HEK293T (cell line): ENCODE measurements at places on chromosomes 5 and 9.

DNA sequence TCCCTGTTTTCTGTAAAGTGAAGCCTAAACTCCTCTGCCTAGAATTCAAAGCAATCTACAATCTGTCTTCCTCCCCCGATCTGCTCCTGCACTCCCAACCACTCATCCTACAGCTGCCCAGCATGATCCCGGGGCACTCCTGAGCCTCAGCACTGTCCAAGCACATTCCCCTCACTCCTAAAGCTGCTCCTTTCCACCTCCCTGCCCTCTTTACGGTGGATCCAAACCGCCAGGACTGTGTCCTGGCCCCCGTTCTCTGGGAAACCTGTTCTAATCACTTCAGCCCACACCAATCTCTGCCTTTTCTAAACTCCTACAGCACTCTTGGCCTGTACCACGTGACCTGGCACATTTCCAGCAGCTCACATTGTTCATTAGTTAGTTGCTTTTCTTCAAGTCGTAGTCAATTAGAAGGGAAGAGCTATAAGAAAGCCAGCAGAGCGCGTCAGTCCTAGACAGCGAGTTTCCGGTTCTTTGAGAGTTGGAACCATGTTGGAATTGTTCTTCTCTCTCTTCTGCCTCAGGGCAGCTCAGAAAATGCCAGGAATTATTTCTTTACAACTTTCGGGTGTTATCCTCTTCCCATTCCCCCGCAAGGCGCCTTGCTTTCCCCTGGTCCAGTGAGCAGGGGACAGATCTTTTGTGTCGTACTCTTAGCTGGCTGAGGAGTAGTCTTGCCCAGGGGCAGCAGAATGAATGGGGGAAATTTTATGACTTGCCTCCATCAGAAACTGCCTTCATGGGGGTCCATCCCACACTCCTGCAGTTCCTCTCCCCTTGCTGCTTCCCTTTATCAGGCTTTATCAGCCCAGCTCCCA lies 60.7 kb downstream of the NRG2 start:
- DNase-seq: peak; percentile 38

DNA sequence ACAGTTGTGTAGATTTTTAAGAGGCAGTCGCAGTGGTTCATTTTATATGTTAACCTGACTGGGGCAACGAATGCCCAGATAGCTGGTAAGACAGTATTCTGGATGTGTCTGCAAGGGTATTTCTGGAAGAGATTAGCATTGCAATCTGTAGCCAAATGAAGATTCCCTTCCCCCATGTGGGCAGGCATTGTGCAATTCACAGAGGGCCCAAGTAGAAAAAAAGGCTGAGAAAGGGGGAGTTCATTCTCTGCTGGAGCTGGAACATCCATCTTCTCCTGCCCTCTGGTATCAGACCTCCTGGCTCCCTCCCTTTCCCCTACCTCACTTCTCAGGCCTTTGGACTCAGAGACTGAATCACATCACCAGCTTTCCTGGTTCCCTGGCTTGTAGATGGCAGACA lies 70.6 kb downstream of the TENT4A start:
- DNase-seq: no peak

DNA sequence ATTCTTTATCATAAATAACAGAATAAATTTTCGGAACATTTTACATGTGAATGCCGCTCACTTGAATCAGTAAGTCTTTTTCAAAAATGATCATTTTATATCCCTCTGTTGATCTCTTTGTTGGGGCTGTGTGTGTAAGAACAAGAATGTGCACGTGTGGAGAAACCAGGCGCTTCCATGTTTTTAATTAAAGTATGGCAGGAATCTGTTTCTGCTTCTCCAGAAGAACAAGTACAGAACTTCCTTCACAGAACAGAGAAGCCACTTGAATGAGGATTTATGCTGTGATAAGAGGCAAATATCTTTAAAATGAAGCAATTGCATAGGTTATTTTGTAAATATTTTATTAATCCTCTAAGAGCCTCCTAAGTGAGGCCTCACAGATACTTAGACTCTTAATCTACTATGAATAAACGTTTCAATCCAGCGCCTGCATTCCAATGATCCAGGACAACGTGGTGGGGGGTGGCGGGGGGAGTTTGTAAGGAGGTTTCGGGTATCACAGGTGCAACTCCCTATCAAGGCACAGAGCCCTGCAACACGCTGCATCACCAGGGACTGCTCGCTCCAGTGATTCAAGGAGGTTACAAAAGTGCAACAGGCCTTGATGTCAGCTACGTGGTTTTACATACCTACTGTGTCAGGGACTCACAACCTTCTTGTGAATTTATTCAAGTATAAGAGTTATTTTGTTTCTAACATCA lies 409.2 kb downstream of the BNC2 start:
- DNase-seq: no peak

- DNase-seq: no peak
Observed at GRCh38 chr5:32254881-32255539, 57.7 kb downstream of the MTMR12 start.

GRCh38 chr9:33762343-33762742 lies 33.0 kb upstream of the PRSS3 start:
- DNase-seq: no peak

DNA sequence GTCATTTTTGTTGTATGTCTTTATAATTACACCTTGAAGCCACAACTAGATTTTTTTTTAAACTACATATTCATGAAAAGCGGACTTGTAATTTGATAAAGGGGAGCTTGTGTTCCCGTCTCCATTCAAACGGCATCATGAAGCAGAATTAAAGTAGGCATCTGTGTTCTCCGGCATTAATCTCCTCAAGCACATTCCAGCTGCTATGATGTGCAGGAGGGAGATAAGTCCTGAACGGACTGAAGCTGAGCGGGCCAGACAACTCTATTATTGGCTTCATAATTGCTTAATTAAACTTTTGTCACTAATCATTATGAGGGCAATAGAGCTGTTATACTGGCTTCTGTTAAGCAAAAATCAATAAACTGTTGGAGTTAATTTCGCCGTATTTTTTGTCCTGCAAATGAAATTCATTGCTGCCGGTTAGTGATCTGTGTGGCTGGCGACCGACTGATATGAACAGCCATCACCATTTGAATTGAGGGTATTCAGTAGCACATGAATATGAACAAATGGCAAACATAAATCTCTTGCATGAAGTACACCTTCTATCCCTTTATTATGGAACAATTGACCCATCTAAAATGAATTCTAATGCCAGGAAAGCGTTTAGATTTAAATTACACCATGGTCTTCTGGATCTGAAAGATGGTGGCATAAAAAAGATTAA lies 408.8 kb upstream of the IRX1 start:
- DNase-seq: no peak

DNA sequence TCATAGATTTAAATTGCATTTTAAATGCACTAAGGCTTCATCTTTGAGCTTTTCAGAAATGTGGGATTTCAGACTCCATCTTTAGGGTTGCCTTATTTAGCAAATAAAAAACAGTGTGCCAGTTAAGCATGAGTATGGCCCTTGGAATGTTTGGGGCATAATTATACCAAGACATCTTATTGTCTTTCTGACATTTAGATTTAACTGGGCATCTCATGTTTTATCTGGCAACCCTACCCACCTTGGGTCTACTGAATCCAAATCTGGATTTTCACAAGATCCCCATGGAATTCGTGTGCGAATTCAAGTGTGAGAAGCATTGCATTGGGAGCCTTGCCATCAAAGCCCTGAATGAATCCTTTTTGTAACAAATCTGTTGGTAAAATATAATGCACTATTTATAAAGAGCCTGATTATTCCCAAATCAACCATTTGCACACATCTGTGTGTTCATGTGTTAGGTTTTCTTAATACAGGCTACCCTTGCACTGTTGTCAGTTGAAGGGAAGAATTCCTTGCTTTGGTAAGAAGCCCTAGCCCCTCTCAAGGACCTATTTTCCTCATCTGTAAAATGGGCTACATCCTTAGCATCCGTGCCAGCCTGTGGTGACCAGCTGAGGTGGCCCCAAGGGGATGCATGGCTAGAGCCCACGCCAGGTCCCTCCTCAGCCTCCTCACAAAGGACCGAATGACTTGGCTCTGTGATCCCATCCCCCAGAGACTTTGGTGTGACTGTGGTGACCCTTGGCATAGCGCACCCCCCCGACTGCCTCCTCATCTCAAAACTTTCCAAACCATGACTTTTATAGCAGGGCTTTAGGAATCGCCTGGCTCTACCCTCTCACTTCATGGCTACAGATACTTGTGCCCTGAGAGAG lies 8.1 kb downstream of the GSN start:
- no peak for DNase-seq

DNA sequence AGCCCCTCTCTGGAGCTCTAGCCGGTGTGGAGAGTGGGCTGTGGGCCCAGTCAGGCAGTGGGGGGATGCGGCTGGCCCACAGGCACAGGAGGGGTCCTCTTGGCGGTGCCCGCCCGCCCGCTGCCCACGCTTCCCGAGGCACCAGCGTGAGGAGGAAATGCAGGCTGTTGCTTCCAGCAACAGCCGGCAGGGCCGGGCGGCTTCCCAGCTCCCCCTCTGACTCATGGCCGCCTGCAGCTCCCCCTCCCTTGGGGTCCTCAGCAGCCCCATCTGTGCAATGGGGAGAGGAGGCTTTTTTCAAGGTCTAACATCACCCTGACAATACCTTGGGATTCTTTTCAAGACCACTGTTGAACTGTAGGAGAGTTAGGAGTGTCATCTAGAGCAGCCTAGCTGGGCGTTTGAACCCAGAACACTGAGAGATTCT lies 10.4 kb downstream of the CXXC5 start:
- no peak for DNase-seq

DNA sequence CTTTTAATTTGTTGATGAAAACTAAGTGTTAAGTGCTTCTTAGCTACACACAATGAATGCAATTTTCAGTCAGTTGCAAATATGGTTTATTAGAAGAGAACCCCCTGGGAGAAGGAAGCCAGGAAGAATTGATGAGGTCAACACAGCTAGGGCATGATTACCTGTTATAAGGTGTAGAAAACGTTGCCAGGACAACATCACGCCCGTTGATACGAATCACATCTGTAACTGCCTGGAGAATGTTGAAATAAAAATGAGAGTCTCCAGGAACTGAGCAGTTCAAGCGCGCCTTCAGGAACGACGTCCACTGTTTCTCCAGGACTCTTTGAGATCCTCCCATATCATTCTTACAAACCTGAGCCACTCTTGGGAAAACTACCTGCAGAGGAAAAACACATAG lies 88.0 kb downstream of the SEMA6A start:
- DNase-seq: no peak

GRCh38 chr5:154098465-154098864 lies 59.7 kb downstream of the MFAP3 start:
- DNase-seq: no peak
